SJSA1 (cell line): ENCODE measurements at places on chromosomes 5 and 9. TPM values are rescaled to one million over a fixed set of nuclear protein-coding genes. Genes with fewer than 3 reads are reported as not detected.

LIFR gene
- 36.2 and 46.0 TPM in 2 replicates for total RNA-seq

OR1J2 gene
- total RNA-seq = not detected in 2 replicates

ECPAS gene
- 31.4 and 35.7 TPM in 2 replicates for total RNA-seq

GABRA6 gene
- not detected in 2 replicates for total RNA-seq

QRFP gene
- not detected in 2 replicates for total RNA-seq

OLFM1 gene
- total RNA-seq = 23.4 and 35.0 TPM in 2 replicates

LCN10 gene
- total RNA-seq = not detected in 2 replicates

TMEM267 gene
- total RNA-seq = 16.5 and 19.0 TPM in 2 replicates

EQTN gene
- not detected in 2 replicates for total RNA-seq

NPDC1 gene
- not detected in 2 replicates for total RNA-seq

ESM1 gene
- total RNA-seq = 0.13 and 1.8 TPM in 2 replicates

LCN1 gene
- total RNA-seq = not detected in 2 replicates

PAPPA gene
- total RNA-seq = 1.9 and 5.3 TPM in 2 replicates

TMOD1 gene
- total RNA-seq = not detected in 2 replicates

DMRTA1 gene
- total RNA-seq = 0.25 and 1.1 TPM in 2 replicates

PFN3 gene
- total RNA-seq = not detected in 2 replicates

SPDL1 gene
- total RNA-seq = 138 and 184 TPM in 2 replicates

C1QTNF3 gene
- total RNA-seq = 0.24 TPM in 1 of 2 replicates, not detected in the other

ADGRD2 gene
- not detected in 2 replicates for total RNA-seq

DMRT3 gene
- not detected in 2 replicates for total RNA-seq

HSPA4 gene
- total RNA-seq = 218 and 238 TPM in 2 replicates

SPATA31D4 gene
- total RNA-seq = not detected in 2 replicates

OTP gene
- total RNA-seq = not detected in 2 replicates

RNF183 gene
- not detected in 2 replicates for total RNA-seq

GFI1B gene
- 0.05 TPM in 1 of 2 replicates, not detected in the other for total RNA-seq

P4HA2 gene
- total RNA-seq = 222 and 261 TPM in 2 replicates

NKD2 gene
- 0.37 TPM in 1 of 2 replicates, not detected in the other for total RNA-seq

PCA3 gene
- total RNA-seq = not detected in 2 replicates

WNT8A gene
- not detected in 2 replicates for total RNA-seq

LHX3 gene
- total RNA-seq = not detected in 2 replicates

TAF1L gene
- total RNA-seq = not detected in 2 replicates

TERT gene
- 4.0 and 5.0 TPM in 2 replicates for total RNA-seq

NIM1K gene
- 0.03 and 0.18 TPM in 2 replicates for total RNA-seq

BTNL3 gene
- total RNA-seq = not detected in 2 replicates

OSMR gene
- total RNA-seq = 16.9 and 26.4 TPM in 2 replicates
